ENCODE measurements at places on chromosomes 4 and X. TPM values are rescaled to one million over a fixed set of nuclear protein-coding genes. Genes with fewer than 3 reads are reported as not detected.

KLHL4 gene
- total RNA-seq, result 0.21 TPM

BTK gene
- not detected for total RNA-seq

TIGD2 gene
- total RNA-seq, result 8.5 TPM

FABP2 gene
- total RNA-seq, result not detected

RBBP7 gene
- 79.3 TPM for total RNA-seq

FRMD7 gene
- not detected for total RNA-seq

TMEM187 gene
- 4.9 TPM for total RNA-seq

GABRA4 gene
- not detected for total RNA-seq

TEX13B gene
- total RNA-seq, result not detected
